ENCODE measurements at places on chromosomes 12 and 14. TPM values are rescaled to one million over a fixed set of nuclear protein-coding genes. Genes with fewer than 3 reads are reported as not detected.

DNA sequence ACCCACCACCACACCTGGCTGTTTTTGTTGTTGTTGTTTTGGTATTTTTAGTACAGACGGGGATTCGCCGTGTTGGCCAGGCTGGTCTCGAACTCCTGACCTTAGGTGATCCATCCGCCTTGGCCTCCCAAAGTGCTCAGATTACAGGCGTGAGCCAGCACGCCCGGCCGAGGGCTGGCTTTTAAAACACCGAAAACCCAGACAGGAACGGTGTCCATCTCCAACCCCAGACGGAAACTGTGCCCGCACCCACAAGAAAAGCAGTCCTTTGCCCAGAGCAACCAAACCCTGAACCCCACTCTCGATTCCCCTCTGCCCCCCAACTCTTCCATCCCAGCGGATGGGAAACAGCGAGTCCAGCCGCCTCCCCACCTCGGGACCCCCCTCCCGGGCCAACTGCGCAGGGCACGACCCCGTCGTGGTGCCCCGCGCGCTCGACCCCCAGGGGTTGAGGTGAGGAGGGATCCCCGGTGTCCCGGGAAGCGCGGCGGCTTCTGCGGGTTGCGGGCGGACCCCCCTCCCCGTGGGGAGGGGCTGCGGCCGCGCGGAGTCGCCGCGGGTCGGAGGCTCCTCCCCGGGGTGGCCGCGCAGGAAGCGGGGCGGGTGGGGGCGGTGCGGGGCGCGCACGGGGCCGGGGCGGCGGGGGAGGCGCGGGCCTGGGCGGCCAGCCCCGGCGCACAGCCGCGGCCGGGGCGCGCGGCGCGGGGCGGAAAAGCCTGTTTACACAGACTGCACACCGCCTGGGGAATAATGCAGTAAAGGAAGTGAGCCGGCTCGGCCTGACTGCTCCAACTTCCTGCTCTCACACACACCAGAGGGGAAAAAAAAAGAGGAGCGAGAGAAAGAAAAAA, at the start of gene ELK3:
TSS of gene ELK3 (plus strand) at position 651 of the 851 bp plus-strand sequence.
- peak; percentile 91 for DNase-seq

BDKRB1 gene
- total RNA-seq: not detected

DNA sequence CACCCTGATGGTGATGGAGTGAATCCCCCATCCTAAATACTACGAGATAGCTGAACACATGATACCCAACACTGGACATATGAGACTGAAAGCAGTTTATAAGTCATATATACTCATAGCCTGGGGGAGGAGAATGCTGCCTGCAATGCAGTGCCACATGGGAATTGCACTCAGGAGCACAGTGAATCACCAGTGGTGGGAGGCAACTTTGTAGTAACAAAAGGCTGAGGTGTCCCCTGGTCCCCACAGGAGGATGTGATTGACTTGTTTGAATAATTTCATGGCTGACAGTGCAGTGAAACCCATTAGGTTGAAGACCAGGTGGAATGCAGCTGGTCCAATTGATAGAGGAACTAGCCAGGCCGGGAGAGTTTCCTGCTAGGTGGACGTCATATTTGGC, 20.2 kb downstream of the CCDC38 start:
- no peak for DNase-seq

DNA sequence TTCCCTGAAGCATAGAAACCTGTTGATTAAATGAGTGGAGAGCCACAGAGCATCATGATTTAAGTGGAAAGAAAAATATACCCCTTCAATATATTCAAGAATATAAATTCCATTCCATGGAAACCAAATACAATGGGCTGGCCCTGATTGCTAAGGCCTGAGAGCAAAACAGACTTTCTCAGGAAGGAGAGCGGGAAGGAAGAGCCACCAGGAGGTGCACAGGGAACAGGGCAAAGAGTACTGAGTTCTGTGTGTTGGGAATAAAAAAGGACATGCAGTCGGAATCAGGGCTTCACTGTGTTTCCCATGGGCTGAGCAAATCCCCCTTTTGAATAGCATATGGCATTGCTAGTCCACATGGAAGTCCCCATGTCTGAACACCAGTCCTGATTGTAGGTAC, 69.7 kb upstream of the PLEKHG3 start:
- no peak for DNase-seq

KRT6C gene
- total RNA-seq: 0.07 TPM

- no peak for DNase-seq
Measured at GRCh38 chr12:116969615-116970585, 59.1 kb downstream of the FBXW8 start.

DNA sequence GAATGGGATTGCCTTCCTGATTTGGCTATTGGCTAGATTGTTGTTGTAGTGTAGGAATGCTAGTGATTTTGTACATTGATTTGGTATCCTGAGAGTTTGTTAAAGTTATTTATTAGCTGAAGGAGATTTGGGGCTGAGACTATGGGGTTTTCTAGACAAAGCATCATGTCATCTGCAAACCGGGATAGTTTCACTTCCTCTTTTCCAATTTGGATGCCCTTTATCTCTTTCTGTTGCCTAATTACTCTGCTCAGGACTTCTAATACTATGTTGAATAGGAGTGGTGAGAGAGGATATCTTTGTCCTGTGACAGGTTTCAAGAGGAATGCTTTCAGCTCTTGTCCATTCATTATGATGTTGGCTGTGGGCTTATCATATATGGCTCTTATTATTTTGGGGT, 265.7 kb upstream of the MGAT4C start:
- no peak for DNase-seq

NTF3 gene
- total RNA-seq: not detected

DNA sequence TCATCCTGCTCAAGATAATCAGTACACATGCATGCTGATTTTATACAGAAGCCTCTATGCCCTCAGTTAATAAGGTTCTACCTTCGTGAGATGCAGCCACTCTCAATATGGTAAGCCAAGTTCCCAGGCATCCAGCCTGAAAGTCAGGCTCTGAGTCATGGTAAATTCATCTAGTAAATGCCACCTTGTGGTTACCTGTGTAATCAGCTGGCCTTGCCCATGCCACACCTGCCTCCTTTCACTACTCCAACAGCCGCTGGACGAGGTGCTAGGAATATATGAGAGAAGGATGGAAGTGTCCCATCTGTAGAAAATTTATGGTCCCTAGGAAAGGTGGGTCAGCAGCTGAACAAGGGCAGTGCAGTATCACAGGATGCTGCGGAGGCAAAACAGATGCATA, 207.3 kb downstream of the SSPN start:
- no peak for DNase-seq

GRCh38 chr12:52178984-52179383, 12.8 kb downstream of the KRT80 start:
- DNase-seq: no peak

- no peak for DNase-seq
Measured at GRCh38 chr12:104535369-104535768, 78.6 kb downstream of the CHST11 start.

RERG gene
- total RNA-seq: not detected

- DNase-seq: no peak
Measured at GRCh38 chr14:82562881-82563280, 1029.2 kb upstream of the SEL1L start.

GRCh38 chr12:124964836-124965462, 24.0 kb downstream of the DHX37 start:
- no peak for DNase-seq

- no peak for DNase-seq
Measured at GRCh38 chr14:67016856-67017255, 172.4 kb upstream of the GARIN2 start.

- no peak for DNase-seq
Measured at GRCh38 chr12:95820096-95820703, 29.6 kb upstream of the NTN4 start.

AHNAK2 gene
- total RNA-seq: 91.8 TPM

DNA sequence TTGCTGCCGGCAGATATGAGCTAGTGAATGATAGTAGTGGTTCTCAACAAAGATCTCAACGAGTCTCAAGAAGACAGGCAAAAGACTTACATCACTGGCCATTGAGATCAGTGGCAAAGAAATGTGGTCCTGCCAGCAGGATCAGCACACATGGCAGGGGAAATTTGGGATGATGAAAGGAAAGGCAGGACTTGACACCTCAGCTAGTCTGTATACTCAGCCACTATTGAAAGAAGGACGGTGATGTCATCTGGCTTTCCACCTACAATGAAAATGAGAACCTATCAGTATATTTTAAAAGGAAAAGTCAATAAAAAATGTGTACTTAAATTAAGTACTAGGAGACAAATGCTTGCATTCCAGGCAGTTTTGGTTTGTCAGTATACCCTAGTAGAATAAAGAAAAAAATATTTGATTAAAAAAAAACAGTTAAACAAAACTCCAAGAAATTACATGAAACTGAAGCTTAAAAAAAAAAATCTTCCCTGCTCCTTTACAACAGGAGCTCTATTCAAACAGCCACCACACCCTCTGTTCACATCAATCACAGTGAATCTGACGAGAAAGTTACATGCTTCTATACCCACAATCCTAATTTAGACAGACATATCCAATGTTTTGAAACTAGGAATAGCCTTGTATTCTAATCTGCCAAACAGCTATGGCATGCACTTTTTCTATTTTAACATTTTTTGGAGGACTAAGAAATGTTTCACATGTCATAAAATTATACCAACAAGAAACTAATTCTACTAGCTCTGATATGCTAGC, 34.9 kb downstream of the RAD9B start:
- DNase-seq: no peak
